Head of caudate nucleus (tissue), 42 donors: ENCODE measurements at places on chromosomes 5 and 9.

- DNase-seq: no peak
Observed at GRCh38 chr9:27276193-27277030, 20.5 kb downstream of the EQTN start.

DNA sequence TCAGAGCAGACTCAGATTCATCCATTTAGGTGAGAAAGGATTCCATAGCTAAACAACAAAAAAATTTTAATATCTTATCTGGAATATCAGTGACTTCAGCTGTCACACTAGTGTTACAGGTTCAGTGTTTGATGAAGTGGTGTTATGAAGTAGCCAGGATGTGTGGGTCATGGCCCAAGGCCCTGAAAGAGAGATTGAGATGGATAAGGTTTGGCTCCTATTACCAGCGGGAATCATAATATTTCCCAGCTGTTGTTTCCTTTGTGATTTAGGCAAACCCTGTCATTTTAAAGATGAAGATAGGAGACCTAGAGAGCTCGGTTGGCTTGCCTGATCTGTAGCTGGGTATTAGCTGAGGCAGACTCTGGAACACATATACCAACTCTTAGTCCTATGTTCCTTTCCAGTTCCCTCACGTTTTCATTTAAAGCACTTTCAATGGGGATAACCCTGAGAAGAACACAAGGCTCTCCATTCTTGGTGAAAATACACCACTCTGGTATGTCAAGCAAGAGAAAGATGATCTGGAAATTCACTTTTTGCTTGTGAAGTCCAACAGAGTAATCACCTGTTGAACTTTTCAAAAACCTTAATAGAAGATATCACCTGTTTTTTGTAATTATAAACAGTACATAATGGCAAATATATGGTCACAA, 54.8 kb downstream of the SV2C start:
- no peak for DNase-seq

GRCh38 chr9:115717711-115718173, 435.8 kb upstream of the PAPPA start:
- DNase-seq: no peak

GRCh38 chr5:133050521-133050920, 1.3 kb upstream of the HSPA4 start:
- no peak for DNase-seq

DNA sequence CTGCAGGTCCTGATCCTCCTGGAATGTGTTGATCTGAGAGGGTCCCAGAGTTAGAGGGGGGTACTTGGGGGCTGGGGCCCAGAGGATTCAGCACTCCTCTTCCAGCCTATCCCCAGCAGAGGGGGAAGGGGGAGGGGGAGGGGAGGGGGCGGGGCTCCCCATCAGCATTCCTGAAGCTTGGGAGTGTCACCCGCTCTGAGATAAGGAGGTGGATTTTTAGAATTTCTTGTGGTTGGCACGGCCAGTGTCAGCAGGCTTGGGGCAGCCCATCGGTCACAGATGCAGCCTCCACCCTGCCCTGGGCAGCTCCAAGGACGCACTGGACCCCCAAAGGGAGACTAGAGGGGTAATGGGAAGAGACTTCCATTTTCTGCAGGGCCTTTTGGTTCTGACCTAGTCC, 5.3 kb downstream of the FGF18 start:
- DNase-seq: no peak

DNA sequence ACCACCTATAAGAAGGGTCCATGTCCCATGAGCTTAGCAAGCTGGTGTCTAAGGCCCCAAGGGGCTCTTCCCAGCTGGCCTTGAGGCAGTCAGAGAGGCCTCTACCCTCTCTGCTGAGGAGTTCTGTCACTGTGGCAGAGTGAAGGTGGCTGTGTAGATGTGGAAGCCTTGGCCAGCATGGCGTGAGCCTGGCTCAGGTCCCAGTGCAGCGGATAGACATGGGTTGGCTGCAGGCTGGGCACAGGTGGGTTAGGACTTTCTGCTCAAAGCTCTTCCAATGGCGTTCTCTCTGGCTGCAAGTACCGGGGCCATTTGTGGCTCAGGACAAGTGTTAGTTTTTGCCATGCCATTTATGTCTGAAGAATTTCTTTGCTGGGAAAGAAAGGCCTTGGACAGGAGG, 47.3 kb downstream of the JADE2 start:
- no peak for DNase-seq

DNA sequence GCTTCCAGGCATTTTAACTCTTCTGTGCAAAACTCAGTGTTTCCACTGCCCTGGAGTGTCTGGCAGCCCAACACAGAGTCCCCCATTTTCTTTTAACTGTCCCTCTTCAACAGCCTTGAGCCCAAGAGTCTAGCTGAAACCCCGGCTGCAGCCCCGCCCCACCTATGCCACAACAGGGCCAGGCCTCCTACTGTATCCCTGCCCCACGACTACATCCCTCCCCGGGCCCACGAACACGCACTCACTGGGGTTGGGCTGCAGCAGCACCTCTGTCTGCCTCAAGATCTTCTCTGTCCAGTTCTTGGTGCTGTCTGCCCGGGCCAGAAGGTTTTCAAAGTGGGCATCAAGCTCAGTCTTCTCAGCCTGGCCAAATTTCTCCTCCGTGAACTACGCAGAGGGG, 6.1 kb downstream of the SH3GLB2 start:
- DNase-seq: no peak

DNA sequence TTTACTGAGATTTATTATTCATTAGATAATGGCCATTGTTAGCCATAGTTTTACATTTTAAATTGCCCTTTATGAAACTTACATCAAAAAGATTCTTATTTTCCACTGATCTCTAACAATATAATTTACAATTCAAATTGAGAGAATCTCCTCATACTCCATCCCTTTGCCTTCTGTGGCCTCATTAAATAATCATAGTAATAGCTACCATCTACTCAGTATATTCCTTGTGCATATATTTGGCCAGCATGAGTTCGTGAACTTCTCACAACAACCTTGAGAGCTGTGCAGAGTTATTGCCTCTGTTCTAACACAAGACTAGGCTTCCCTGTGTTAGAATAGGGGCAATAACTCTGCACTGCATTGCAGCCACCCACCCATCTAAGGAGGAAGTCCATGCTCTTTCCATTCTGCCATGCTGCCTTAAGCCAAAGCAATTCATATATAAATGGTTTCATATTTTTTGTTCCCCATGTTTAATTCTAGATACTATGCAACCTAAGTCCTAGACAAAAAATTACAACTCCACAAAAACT, 99.1 kb downstream of the ADAMTSL1 start:
- DNase-seq: no peak

GRCh38 chr9:129063061-129063460, 17.9 kb upstream of the DOLPP1 start:
- no peak for DNase-seq

DNA sequence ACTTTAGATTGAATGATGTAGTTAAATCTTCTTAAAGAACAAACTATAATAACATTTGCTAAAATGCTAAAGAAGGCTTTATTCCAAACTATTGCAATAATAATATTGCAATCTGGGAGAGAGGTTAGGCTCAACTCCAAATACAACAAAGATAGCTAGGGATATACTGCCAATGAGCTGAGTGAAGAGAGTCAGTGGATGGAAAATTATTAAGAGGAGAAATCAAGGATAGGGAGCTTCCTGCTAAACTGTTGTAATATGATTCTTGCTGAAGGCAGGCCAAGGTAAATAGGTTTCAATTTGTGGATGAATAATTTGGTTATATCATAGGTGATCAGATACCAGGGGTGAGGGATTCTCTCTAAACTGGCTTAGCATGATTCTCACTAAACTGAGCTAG, 1651.5 kb downstream of the EFNA5 start:
- DNase-seq: no peak

DNA sequence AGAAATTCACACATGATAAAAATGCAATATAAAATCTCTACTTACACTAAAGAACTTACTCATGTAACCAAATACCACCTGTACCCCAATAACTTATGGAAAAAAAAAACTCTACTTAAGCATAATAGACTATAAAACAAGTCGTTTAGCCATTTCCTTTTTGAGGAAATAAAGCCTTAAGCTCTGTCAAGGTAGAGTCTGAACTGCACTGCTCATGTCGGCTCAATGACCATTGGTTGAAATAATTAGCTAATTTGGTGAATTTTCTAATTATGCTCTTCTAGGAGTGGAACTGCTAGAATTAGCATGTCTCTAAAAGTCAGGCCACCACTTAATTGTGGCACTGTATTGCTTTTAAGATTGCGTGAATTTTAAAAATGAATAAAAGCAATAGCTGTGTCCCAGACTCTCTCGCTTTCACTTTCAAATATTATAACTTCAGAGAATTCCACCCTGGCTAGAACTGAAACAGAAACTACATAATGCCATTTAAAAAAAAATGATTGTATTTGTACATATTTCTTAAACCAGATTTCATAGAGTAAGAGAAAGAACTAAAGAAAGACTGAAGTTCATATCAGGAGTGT, 113.0 kb upstream of the PCA3 start:
- no peak for DNase-seq

GRCh38 chr5:7881091-7881490, 12.1 kb downstream of the MTRR start:
- DNase-seq: no peak

DNA sequence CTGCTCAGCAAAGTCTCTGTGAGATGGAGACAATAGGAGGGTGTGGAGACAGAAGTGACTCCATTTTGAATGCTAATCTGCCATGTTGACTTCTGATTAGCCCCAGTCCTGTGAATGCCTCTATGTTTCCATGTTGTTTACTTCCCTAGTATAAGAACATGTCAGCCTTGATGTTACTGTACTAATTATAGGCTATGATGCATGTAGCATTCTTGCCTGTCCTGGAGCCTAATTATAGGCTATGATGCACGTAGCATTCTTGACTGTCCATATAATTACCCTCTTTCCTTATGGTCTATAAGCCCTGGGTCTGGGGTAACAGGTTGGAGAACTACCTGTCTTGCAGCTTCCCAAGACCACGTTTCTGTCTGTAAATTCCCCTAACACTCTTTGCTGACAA, 353.3 kb upstream of the CLINT1 start:
- no peak for DNase-seq

DNA sequence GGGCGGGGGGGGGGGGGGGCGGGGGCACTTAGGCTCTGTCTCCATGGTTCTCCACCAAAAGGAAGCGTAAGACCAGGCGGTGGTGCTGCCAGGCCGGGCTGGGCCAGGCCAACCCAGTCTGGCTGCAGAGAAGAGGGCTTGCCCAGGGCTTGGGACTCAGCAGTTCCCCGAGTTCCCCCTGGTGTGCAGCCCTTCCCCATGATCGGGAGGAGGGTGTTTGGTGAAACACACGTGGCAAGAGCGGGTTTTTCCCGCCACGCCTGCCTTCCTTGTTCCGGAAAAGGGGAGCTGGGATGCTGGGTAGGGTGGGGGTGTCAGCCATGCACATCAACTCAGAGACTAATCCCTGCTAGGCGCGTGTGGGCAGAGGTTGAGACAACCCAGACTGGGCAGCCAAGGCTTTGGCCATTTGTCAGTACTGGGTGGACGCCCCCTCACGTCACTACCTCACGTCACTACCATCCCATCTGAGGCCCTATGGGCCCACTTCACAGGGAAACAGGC, 32.9 kb downstream of the PRRX2 start:
- no peak for DNase-seq

DNA sequence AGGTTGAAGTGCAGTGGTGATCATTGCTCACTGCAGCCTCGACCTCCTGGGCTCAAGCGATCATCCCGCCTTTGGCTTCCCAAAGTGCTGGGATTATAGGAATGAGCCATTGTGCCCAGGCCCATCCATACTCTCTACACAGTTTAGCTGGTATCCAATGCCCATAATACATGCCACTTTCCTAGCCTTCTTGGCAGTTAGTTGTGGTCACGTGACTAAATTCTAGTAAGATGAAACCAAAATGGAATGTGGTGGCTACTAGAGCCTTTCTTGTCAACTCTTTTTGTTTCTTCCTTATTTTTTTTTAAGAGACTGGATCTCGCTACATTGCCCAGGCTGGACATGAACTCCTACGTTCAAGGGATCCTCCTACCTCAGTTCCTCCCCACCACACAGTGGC, 15.3 kb upstream of the KIF27 start:
- DNase-seq: no peak

DNA sequence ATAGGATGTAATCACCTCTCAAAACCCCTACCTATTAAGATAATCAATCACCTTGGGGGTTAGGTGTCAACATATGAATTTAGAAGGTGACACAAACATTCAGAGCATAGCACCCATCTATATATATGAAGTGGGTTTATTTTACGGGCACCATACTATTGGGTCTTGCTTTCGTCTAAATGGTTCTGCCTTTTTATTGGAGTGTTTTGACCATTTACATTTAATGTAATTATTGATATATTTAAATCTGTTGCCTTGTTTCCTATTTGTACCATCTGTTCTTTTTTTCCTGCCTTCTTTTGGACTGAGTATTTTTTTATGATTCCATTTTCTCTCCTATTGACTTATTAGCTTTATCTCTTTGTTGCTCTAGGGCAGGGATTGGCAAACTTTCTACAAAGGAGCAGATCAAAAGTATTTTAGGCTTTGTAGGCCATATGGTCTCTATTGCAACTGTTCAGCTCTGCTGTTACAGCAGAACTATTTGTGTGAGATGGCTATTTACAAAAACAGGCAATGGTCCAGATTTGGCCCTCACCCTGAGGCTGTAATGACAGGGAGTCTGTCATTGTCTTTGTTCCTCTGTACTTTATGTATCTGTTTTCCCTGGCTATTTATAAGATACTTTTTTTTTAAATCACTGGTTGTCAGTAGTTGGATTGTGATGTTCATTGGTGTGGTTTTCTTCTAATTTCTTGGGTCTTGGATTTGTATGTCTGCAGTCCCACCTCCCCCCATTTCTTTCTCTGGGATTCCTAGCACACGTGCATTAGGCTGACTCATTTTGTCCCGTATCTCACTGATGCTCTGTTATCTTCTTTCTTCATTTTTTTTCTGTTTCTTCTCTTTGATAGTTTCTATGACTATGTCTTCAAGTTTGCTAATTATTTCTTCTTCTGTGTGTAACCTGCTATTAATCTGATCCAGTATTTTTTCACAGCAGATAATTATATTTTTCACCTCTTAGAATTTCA, 127.1 kb downstream of the DAB2IP start:
- DNase-seq: peak; percentile 3

- no peak for DNase-seq
Observed at GRCh38 chr9:105714020-105714331, 19.6 kb downstream of the TMEM38B start.

GRCh38 chr9:83312537-83312936, 225.7 kb downstream of the FRMD3 start:
- no peak for DNase-seq

- no peak for DNase-seq
Observed at GRCh38 chr5:36839489-36840476, 36.8 kb upstream of the NIPBL start.

- DNase-seq: no peak
Observed at GRCh38 chr9:128633601-128634000, 23.0 kb downstream of the DYNC2I2 start.

DNA sequence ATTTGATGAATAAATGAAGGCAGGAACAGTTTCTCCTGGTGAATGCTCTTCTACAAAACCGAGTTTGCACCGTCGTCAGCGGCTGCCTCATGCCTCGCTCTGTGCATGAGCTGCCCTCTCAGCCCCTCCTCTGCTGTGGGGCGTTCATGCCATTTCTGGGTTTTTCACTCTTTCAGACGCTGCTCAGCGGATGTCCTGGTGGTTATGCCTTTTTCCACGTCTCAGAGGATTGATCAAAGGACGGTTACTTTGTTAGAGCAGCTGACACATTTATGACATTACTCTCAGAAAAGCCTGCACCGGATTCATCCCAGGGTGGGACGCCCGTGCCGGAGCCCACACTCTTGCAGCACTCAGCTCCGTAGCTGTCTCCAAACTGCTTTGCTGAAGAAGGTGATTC, 195.9 kb upstream of the PPP1R26 start:
- DNase-seq: no peak

- no peak for DNase-seq
Observed at GRCh38 chr5:68458416-68459021, 243.0 kb downstream of the PIK3R1 start.
